Glomerular endothelial cell (primary cell): ENCODE measurements at places on chromosomes 11 and 22. TPM values are rescaled to one million over a fixed set of nuclear protein-coding genes. Genes with fewer than 3 reads are reported as not detected.

DNA sequence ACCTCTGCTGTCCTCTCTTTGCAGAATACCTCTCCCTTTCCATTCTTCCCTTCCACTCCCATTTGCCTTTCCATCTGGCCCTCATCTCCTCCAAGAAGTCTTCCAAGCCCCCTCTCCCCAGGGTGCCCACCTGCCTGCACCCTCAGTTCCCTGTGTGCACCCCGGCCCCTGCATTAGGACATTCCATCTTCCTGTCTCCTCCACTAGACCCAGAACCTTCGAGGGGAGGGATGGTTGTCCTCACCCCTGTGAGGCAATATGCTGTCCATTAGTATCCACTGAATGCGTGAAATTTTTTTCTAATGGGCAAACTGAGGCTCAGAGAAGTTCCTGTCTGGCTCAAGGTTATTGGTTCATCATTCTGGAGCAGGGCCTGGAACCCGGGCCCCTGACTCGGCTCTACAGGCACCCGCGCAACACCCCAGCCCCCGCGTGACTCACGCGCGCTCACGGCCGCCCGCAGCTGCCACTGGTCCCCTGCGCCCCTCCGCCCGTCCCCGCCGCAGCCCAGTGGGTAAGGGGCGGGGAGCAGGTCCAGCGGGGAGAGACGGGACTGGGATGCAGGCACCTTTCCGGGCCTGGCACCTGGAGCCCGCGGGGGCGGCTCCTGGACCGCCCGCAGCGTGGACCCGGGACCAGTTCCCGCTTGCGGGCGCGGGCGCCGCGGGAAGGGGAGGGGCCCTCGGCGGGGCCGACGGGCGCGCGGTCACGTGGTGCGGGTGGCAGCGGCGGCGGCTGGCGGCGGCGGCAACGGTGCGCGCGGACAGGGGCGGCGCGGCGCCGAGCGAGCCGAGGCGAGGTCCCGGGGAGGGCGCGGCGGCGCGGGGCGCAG is 7.0 kb downstream of the SEPTIN3 start:
- DNase-seq = no peak

DNA sequence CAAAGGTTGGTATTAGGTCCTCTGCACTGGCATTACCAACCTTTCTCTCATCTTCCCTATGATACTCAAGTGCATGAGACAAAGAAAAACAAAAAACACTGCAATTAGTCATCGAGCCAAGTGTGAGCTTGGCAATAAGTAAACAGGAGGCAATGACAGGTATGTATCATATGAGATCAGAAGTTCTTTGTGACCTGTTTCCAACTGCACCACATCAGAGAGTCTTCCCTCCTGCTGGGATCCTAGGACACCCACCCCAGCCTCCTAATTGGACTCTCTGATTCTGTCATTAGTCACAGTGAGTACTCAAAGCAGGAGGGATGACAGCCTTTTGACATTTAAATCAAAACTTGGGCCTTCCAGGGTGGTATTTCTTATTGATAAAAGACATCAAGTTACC is 7.8 kb upstream of the JAML start:
- no peak for DNase-seq

DNA sequence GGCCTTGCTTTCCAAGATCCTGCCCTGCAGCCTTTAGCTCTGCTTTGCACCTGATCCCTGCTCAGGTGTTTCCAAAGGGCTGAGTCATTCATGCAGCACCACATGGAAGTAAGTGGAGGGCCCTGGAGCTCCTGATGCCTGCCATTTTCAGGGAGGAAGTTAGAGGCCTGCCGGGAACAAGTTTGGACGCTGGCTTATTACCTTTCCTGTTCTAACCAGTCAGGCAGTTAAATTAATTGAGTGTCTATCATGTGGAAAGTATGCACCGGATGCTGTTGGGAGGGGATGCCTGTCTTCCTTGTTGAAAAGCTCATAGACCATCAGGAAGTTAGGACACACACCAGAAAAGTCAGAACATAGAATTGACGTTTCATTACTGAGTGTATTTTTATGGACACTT is 73.7 kb upstream of the PLET1 start:
- DNase-seq = no peak

GRCh38 chr11:62605467-62605866 is 3.8 kb upstream of the MTA2 start:
- DNase-seq = no peak

GRCh38 chr11:65849366-65849765 is 8.6 kb downstream of the CFL1 start:
- DNase-seq = no peak

DNA sequence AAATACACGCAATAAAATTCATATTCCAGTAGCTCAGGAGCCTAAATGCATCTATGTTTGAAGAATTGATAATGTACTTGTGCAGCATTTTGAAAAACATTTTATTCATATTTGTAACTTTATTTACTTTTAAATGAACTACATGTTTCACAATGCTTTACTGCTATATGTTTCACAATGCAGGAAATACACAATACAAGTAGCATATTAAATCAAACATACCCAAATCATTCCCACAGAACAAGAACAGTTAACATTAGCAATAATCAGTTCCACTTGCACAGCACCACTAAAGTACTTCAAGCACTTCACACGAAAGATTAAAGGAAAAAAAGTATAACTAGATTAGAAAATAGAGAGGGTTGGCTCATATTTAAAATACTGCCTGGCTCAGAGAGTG is 343.6 kb upstream of the CCDC90B start:
- DNase-seq = no peak

Gene KDM4E
- total RNA-seq = not detected in 2 replicates

DNA sequence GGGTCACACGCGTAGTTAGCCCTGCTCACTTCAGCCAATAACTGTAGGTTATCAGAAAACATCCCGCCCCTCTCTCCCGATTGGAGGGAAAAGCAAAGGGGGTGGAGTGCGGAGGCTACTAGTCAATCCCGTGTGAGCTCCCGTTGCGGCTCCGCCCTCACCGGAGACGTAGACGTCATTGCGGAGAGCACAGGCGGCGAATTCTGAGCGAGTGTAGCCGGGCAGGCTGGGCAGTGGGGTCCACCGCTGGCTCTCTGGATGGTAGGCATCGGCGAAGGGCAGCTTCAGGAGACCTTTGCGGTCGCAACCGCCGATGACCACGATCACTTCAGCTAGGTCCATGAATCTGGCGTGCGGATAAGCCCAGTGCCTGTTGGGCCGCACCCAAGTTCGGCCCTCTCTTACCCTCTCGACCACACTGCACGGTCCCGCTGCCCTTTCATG is 4.7 kb downstream of the KLHL35 start:
- DNase-seq = peak; percentile 71

Gene RTN4RL2
- total RNA-seq = 0.23 and 1.5 TPM in 2 replicates

DNA sequence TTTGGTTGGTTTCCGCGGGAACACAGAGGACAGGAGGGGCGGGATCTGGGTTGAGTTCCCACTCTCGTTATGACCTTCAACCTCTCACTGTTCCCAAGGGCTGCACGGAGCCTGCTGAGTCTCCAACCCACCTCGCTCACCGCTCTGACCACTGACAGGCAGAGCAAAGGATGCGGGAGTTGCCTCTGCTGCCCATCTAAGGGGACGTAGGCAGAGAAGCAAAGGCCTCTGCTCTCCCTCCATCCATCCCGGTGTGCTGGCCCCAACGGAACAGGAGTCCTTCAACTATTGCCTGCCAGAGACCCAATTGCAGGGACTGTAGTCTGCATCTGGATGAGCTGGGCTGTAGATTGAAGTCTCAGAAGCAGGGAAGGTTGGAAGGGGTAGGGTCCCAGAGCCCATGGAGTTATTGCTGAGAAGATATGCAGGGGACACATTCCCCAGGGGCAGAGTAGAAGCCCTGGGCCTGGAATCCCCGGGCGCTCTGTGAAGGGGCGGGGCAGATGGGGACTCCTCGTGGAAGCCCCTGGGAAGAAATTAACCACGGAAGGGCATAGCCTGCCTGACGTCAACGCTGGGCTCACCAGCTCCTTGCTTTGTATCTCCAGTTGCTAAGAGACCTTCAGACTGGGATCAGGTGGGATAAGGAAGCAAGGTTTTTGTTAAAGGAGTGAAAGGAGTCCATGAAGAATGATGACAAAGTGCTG is 12.7 kb upstream of the FXYD2 start:
- no peak for DNase-seq

Gene WNT7B
- total RNA-seq = 1.5 and 10.9 TPM in 2 replicates

DNA sequence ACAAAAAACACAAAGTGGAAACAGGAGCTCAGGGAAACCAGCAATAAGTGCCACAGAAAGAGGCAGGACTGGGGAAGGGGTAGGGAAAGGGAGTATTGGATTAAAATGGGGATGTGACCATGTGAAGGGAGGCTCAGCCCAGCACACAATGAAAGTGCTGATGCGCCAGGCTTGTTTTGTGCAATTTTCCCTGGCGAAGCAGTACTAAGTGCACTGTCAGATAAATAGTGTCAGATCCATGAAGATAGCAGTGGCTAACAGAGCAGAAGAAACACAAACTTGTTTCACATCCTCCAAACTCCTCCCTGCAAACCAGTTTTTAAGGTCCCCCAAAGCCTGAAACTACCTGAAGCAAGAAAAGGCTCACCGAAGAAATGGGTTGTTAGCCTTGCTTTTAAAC is 50.7 kb upstream of the RAPSN start:
- no peak for DNase-seq

DNA sequence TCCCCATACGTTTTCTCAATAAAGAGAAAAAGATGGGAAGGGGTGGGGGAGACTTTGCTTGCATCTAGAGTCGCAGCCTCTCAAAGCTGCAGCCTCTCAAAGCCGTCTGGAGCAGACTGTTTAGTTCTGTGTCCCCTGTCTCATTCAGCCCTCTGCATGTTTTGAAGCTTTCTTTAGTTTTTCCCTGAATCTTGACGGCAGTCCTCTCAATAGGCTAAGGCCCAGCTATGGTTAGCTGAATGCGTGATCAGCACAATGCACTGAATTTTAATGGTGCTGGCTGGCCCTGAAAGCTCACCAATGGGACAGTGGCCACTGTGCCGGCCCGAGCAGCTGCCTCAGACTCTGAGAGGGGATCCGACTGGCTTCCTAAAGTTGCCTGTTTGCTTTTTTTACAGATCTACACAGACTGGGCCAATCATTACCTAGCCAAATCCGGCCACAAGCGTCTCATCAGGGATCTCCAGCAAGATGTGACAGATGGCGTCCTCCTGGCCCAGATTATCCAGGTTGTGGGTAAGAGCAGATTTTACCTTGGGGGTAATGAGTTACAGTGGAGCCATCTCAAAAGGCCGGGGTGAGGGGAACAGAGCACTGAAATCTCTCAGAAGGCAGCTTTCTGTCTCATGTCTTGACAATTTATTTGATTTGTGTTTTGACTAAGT is 119.6 kb downstream of the NAV2 start:
- no peak for DNase-seq

DNA sequence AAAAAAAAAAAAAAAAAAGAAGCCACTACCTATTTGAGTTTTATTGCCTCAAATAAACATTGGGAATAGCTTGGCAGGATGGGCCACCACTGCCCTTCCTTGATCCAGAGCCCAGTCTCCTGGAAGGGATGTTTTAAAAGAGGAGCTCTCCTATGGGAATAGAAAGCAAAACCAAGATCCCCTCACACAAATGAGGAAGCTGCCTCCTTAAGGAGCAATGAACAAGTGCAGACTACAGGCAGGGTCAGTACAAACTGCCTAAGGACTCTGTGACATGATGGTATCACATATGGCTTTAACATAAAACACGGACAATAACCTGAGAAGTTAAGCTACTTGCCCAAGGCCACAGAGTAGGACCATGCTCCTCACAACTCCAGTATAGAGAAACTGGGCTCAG is 120.8 kb downstream of the NAT10 start:
- no peak for DNase-seq

DNA sequence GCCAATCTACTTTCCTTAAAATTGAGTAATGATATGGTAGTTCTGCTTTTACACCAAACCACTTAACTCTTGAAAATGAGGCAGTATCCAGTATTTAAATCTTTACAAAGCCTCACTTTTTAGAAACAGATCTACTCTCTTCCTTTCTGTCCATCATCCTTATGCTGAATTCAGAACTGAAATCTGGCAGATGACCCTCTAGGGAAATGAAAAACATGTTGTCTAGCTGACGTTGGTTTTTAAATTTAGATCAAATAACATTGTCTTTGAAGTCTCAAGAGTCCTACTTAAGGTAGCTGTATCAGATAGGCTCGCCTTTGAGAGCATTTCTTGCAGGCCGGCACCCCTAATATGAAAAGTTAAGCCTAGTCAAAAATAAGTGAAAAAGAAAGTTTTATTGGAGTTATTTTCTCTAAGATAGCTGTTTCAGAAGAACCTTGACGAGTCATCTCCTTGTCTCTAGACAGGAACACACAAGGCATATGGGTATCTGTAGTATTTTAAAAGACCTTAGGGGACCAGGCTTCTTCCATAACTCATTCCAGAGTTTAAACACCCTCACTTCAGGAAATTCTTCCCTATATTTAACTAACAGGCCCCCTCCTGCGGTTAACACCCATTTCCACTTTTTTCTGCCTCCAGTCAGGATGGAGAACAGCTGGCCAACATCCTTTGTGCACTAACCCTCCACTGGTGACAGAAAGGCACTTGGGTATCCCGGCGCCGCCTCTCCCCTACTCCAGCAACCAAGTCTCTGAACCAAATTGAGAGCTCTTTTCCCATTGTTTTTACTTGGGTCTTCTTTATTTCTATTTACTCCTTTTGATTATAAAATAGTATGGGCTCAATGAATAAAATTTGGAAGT is 81.2 kb downstream of the WNT11 start:
- DNase-seq = no peak

Gene OR2D2
- total RNA-seq = 0.35 TPM in 1 of 2 replicates, not detected in the other

Gene C11orf91
- total RNA-seq = 2.0 TPM in 1 of 2 replicates, not detected in the other

Gene IPO7
- 88.3 and 97.7 TPM in 2 replicates for total RNA-seq

Gene PAX6
- 0.05 TPM in 1 of 2 replicates, not detected in the other for total RNA-seq

- DNase-seq = peak; percentile 3
These were observed 56.1 kb downstream of the PRMT3 start for GRCh38 chr11:20443596-20443995.

- DNase-seq = no peak
These were observed 68.7 kb downstream of the PRR5L start for GRCh38 chr11:36364551-36365325.

Gene NRGN
- 10.6 and 14.4 TPM in 2 replicates for total RNA-seq

Gene GAS2
- 0.58 and 0.88 TPM in 2 replicates for total RNA-seq

Gene PRCP
- 138 and 215 TPM in 2 replicates for total RNA-seq

Gene RAB36
- total RNA-seq = 3.5 and 7.8 TPM in 2 replicates
